ENCODE measurements at places on chromosomes 16 and 17. TPM values are rescaled to one million over a fixed set of nuclear protein-coding genes. Genes with fewer than 3 reads are reported as not detected.

- peak; percentile 11 for DNase-seq
These were observed 725 bp upstream of the CASC3 start for GRCh38 chr17:40139566-40140058.

DNA sequence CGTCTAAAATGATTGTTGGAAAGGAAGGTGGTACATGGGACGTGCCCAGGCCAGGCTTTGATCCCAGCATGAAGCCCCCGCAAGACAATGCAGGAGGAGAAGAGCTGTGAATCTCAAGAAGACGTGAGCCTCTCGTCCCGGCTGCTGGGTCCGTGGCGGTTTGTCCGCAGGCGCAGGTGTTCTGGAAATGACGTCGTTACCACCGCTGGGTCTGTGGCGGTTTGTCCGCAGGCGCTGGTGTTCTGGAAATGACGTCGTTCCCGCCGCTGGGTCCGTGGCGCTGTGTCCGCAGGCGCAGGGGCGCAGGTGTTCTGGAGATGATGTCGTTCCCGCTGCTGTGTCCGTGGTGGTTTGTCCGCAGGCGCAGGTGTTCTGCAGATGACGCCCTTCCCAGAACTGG, 14.1 kb downstream of the SPG7 start:
- DNase-seq, result no peak

DNA sequence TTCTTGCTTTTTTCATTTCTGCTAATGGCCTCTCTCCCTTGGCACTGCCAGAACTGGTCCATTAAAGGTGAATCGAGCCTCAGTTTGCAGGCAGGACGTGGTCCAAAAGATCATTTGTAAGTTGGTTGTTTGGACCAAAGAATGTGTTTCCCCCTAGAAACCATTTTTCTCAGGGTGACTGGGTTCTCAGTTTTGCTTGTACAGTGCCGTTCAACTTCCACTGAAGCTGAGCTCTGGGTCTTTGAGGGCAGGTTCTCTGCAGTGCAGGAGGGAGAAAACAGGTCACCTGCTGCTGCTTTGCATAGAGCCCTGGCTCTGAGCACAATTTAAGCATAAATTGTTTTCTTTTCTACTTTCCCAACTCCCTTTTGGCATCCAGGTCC, 9.0 kb upstream of the AMZ2 start:
- DNase-seq, result no peak

GRCh38 chr16:61987474-61988012, 48.7 kb downstream of the CDH8 start:
- no peak for DNase-seq

DNA sequence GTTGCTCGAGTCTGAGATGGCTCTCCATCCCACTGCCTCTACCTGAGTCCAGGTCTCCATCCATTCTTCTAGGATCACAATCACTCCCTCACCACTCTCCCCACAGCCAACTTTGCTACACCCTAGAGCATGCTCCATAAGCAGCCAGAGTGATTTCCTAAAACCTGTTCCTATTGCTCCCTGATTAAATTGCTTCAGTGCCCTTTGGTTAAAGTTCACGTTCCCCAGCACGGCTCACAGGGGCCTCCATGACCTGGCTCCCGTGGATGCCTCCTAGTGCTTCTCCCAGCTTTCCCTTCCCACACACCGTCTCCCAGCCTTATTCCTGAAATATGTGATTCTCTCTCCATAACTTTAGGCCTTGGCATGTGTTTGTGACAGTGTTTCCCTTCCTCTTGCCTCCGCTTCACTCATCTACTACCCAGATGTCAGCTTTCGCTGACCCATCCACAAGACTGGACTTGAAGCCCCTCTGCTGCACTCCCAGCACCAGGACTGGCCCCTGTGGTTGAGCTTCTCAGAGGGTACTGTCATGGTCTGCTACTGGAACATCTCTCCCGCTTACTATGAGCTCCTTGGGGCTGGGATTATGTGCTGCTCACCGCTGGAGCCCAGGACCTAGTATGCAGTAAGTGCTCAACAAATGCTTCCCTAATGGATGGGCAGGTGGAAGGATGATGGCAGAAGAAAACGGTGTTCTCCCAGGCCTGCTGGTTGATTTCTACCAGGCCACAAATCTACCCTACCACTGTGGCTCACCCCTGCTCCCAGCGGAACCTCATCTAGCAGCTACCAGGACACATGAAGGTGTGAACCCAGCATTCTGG, 17.9 kb downstream of the MYO18A start:
- DNase-seq, result no peak

GPS1 gene
- 138 TPM for total RNA-seq

PLXDC1 gene
- total RNA-seq, result not detected

OTOA gene
- not detected for total RNA-seq

Measured in GM23248 (cell line).